Ascending aorta (tissue), 2 donors: ENCODE measurements at places on chromosomes 5 and 9.

DNA sequence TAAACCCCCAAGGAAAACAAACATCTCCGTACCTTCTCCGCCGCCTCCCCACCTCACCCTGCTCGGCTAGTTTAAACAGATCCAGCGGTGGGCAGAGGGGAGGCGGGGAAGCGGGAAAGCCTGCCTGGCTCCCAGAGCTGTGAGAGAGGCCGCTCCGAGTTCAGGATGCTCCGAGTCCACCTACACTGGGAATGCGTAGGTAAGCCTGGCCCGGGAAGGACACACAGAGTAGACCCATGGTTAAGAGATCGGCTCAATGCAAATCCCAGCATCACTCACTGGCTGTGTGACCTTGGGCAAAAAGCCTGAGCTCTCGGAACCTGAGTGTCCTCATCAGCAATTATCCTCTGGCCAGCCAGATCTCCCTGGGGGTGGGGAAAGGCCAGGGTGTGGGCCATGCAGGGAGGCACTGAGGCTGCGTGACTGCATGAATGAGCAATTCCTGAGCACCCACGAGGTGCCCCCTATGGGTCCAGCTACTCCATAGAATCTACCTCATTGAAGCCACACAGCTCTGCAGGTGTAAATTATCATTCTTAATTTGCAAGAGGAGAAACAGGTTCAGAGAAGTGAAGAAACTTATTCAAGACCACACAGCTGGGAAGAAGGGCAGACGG is 30.5 kb upstream of the LMX1B start:
- DNase-seq, result no peak

DNA sequence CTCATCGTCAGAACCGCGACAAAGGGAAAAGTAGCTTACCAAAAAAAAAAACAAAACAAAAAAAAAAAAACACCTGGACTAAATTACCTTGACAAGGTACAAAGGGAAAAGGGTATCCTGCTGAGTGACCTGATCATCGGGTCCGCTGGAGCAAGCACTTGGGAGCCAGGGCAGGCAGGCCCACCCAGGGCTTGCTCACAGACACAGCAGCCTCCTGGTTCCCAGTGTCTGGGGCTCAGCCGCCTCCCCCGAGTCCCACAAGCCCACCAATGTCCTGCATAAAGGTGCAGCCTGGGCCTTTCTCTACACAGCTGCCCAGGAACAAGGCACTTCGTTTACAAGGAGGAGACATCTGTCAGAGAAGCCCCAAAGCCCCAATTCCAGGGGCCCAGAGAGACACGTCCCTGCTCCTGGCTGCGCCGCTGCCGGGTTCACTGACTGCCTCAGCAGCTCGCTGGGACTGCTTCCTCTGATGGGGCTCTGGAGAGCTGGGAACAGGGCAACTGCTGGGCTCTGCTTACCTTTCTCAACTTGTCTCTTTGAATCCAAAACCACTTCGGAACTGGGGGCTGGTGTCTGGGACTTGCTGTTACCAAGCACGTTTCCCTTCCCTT is 63.4 kb downstream of the GOLM1 start:
- no peak for DNase-seq

DNA sequence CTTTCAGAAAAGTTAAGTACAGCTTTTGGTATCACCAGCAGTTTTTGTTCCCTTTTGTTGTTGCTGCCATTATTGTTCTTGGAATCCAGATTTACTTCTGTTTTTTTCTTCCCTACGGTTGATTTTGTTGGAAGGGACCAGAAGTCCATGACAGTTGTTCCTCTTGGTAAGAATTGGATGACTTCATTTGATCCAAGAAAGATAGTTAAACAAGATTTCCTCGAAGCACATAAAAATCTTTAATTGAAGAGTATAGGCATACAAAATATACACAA is 65.4 kb downstream of the CDC42SE2 start:
- DNase-seq, result no peak

- DNase-seq, result no peak
Measured at GRCh38 chr9:14157191-14157590, 156.8 kb downstream of the NFIB start.

DNA sequence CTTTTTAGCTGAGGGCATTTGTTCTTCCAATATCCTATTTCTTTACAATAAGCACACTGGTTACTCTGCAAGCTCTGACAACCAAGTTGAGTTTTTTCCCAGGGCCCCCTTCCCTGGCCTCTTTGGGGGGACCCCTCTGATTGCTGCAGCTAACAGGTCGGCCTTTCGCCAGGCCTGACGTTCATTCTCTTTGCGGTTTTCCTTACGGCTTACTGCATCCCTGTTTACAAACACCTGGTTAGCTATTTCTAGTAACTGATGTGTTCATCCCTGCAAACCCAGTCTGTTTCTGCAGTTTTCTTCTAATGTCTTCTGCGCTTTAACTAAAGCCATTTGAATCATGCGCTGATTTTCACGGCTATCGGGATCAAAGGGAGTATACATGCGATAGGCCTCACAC is 37.5 kb upstream of the PPP1R26 start:
- no peak for DNase-seq

GRCh38 chr9:102479191-102479590 is 515.9 kb upstream of the CYLC2 start:
- no peak for DNase-seq

DNA sequence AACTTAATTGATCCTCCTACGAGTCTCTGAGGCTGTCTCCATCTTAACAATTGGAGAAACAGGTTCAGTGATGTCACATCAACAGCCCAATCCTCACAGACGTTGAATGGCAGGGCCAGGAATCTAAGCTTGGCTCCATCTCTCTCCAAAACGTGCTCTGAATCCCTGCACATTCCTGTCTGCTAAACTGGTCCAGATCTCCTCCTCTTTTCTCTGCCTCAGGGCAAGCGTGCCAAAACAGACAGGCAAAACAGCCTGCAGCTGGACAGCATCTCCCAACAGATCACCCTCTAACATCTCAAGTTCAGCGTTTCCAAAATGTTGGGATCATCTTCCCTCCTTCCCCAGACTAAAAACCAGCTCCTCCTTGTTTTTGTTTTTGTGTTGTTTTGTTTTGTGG is 6.6 kb downstream of the FBP1 start:
- DNase-seq, result no peak

GRCh38 chr9:27590651-27591050 is 17.4 kb upstream of the C9orf72 start:
- DNase-seq, result no peak

- DNase-seq, result no peak
Measured at GRCh38 chr5:122110987-122111386, 18.4 kb upstream of the ZNF474 start.
